ENCODE measurements at places on chromosomes 11 and 22.

DNA sequence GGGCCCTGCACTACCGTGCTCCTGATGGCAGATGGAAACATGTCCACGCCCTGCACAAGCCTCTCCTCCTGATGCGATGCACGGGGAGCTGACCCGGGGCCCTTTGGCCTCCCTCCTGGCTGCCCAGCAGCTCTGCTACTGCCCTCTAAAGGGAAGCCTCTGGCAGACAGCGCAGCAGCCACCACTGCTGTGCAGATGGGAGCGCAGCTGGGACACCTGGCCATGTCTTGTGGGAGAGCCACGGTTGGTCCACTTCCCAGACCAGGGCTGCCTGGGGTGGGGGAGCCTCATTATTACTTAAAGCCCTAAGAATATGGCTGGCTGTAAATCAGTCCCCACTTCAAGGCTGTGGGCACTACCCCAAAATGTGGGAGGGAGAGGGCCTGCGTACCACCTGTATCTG lies 38.3 kb downstream of the TBX1 start:
- no peak for DNase-seq

DNA sequence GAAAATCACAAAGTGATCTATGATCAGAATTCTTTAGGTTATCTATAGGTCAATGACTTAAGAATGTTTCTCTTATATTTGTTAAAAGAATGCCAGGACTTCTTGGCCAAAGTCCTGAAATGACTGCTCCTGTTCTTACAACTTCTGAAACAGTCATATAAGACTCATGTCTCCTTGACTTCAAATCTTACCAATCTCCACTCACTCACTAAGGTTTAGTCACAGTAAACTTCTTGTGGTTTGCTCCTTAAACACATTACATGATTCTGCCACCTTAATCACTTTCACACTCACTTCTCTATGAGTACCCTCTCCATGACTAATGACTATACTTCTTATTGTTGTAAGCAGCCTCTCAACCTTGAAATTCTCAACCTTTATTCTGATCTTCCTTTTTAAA lies 648.7 kb upstream of the CCDC179 start:
- no peak for DNase-seq

GRCh38 chr11:47350315-47350714 lies 2.2 kb downstream of the MYBPC3 start:
- DNase-seq, result no peak

GRCh38 chr22:22342697-22343580 lies 98.4 kb downstream of the VPREB1 start:
- DNase-seq, result peak; percentile 49

DNA sequence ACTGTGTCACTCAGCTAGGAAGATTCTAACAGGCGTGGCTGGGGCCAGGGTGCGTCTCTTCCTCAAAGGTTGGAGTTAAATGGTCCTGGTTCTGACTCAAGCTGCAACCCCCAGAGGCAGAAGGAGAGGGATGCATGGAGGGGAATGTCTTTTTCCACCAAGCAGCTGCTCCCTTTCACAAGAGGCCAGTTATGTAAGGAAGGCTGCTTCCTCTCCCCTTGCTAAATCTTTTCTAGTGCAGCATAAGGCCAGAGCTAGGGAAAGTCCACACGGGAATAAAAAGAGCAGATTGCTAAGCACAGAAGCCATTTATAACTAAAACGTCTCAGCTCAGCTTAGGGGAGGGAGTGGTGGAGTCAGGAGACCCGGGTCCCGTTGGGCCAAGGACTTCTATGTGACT lies 10.0 kb downstream of the PVALB start:
- DNase-seq, result no peak

DNA sequence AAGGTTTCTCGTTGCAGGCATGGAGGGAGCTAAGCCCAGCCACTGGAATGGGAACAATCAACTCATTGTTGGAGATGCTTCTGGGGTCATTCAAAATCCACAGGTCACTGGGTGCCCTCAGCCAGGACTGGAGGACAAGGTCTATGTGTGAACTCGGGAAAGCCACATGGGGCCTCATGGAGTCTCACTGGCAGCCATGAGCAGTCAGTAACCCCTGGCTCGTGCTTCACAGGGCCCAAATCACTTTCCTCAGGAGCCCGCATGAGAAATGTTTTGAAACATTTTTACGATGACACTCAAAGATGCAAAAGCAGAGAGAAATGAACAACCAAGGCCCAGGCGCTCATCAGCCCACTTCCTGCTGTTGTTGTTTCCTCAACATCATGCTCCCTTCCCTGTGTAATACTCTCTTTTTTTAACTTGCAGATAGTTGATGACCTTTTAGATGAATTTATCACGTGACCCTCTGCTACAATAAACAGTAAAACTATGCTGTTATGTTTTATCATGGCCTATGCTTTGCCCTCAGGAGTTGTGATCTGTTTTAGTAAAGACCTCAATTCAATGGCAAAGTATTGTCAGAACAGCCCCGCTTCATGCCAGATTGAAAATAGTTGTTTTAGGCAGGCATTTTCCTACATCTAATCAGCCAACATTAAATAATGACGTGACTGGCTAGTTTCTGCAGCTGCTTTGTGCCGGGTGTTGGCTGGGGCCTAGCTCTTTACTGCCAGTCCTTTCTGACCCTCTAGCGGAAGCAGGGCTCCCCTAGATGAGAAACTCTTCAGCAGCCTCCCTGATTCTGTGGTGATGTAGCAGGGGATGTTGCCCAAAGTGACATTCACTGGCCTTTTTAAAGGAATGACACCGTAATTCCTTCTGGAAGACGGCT lies 39.7 kb downstream of the ADAMTS15 start:
- no peak for DNase-seq

GRCh38 chr22:48393885-48394284 lies 1433.8 kb downstream of the BRD1 start:
- DNase-seq, result no peak

GRCh38 chr11:70298243-70298915 lies 27.9 kb downstream of the PPFIA1 start:
- no peak for DNase-seq

GRCh38 chr22:41240377-41241132 lies at the start of gene CHADL:
TSS of gene CHADL (minus strand) at chr22:41240931. CDS start at chr22:41240881, 50 bp downstream.
- DNase-seq, result no peak

GRCh38 chr22:50074056-50074455 lies 11.2 kb downstream of the MLC1 start:
- DNase-seq, result no peak

- DNase-seq, result no peak
Observed at GRCh38 chr22:49660321-49660720, 167.4 kb downstream of the BRD1 start.

DNA sequence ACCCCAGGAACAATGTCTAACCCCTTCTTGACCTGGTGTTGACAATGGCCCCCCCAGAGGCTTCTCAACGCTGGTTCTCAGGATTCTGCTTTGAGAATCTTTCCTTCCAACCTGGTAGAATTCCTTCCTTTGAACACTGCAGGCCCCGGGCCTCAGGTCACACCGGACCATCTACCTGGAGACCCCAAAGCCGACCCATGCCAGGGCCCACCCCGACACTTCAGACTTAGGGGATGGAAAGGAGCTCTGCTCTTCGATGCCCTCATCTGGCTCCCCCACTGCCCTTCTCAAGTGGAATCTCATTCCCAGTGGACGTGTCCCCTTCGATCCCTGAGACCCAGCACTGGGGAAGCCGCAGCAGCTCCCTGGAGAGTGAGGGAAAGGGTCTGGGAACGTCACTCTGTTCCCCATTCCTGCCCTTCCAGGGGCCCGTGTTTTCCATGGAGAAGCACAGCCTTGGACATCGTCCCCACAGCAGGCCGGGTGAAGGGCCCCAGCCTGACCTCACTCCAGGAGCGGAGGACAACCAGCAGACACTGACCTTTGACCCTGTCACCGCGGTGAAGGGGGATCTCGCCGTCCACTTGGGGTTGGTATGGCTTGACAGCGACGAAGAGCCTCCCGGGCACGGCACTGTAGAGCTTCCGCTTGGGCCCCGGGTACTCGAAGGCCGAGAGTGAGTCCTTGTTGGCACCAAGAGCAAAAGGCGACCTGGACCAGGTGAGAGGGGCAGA lies 408.3 kb downstream of the CTTN start:
- no peak for DNase-seq

DNA sequence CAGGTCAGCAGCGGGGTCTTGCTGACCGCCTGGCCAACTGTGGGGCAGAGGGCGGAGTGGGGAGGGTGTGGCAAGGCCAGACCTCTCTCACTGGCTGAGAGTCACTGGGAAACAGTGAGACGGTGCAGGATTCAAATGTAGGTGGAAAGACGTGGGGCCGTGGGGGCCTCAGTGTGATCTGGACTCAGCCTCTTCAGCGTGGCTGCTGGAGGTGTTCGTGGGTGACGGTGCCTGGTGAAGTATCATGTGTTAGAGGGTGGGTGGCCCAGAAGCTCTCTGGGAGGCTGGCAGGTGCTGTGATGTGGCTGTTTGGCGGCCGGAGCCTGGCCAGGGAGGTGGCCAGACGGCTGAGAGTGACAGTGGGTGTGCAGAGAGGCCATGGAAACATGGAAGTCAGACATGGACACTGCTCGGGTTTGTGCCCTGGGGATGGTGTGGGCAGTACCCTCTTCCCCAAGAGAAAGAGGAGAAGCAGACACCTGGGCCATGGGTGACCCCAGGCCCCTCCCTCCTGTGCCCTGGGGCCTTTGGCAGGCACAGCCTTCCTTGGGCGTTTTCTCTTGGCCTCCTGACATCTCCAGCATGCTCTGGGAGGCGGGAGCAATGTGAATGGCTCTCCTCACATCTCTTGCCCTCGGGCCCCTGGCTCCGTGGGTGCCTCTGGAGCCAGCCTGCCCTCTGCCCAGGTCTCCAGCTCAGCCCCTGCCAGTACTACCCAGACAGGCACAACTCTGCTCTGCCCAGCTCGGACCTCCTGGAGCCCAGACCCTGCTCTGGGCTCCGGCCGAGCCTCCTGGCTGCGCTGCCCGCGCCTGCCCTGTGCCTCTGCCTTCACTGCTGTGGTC lies 10.1 kb upstream of the ACR start:
- no peak for DNase-seq

GRCh38 chr11:116777056-116777455 lies 4.3 kb upstream of the BUD13 start:
- DNase-seq, result no peak

GRCh38 chr11:35714882-35715627 lies 52.5 kb downstream of the TRIM44 start:
- DNase-seq, result no peak

- DNase-seq, result no peak
Observed at GRCh38 chr11:75078233-75078632, 18.4 kb downstream of the OR2AT4 start.

DNA sequence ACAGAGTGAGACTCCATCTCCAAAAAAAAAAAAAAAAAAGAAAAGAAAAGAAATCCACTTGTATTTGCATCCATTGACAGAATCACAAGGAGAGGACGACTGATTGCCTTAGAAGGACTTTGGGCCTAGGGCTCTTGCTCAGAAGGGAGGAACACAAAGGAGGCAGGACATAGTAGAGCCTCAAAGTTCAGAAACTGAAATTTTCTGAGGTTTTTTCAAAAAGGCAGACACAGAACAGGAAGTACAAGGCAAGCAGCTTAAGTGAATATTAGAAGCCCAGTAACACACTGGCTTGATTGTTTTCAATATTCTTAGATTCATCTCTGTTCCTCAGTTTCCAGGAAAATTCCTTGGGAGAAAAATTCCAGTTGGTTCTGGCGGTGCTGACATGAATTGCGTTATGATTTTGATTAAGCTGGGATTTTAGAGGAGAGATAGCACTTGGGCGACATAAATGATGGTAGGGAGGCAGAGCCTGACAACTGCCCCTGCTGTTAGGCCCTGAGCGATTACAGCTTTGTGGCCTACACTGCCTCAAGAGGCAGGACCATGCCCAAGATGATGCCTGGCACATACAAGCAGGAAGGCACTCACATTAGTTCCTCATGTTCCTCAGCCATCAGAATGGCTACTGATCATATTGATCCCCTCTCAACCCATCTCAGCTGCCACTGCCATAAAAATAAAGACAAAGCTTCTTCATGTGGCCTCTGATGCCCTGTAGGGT lies 15.3 kb downstream of the CLPB start:
- no peak for DNase-seq

- DNase-seq, result no peak
Observed at GRCh38 chr22:22558071-22558971, 744 bp downstream of the PRAME start.

DNA sequence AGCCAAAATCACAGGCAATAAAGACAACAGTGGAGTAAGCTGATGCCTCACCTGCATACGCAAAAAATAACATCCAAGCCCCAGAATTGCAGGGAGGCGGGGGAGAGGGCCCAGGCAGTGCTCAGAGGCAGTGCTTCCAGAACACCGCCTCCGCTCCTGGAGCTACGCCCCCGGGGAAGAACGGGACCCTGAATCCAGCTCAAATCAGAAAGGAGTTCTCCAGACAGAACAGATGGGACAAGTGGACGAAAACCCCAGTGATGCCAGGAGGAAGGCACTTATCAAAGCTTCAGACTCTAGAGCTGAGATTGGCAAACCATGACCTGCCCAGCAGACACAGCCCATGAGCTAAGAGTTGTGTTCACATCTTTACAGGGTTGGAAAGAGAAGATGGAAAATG lies 683.9 kb downstream of the TBC1D22A start:
- DNase-seq, result no peak

- no peak for DNase-seq
Observed at GRCh38 chr11:63683133-63683991, 2.1 kb downstream of the RTN3 start.
